ENCODE measurements at places on chromosomes 4 and X.

DNA sequence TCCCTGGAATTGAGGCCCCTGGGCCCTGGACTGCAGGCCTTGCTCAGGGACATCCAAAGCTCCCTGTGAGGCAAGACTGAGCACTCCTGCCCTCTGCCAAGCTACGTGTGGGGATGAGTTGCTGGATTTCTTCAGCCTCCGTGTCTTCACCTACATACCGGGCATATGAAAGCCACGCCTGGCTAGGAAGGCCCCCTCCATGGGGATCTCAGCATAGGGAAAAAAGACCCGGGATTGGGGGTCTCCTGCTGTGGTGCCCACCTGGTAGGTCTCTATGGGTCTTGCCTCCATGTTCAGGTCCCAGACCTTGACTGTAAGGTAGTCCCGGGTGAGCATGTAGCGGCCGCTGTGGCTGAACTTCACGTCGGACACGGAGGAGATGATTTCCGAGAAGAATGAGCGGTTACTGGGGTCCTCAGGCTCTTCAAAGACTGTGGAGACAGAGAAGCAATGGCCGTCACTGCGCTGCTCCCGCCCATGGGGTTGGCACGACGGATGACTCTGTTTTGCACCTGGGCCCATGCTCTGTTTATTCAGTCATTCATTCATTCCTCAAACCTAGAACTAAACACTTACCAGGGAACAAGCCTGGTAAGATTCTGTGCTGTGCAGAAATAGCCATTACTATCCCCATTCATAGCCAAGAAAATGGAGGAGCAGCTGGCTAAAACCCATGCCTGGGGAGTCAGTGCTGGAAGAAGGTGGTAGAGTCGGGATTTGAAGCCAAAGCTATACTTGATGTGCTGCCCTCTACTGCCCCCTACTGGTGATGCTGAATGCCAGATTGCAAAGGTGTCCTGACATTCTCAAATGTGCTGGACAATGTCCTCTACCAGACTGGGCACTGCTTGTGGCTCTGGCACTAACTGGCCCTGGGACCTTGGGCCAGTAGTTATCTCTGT, 63.9 kb downstream of the WFS1 start:
- H3K36me3 ChIP-seq = no peaks in the 10 kb centered on the region
- H3K27ac ChIP-seq = no peak overlapping the region
- no peaks in the 10 kb centered on the region for H3K4me1 ChIP-seq
- H3K4me3 ChIP-seq = no peak overlapping the region
- peaks cover 9% of the 10 kb centered on the region for H3K27me3 ChIP-seq

DNA sequence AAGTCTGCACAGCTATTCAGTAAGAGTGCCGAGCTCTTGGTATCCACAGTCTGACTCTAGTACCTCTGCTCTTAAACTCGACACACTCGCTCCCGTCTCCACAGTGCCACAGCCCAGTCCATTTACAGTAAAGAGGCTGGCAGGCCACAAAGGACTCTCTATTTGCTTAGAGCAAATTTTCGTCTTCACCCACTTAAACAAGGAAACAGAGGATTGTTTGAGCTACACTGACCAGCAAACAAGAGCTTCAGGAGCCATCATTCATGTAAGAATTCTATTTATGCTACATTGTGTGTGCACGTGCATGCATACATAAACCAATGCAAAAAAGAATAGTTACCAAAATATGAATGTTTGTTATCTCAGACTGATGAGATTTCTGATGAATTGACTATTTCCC, 290.2 kb downstream of the USP46 start:
- DNase-seq = no peak
- H3K27ac ChIP-seq = no peak overlapping the region
- no peaks in the 10 kb centered on the region for H3K27me3 ChIP-seq
- H3K4me3 ChIP-seq = no peak overlapping the region
- no peaks in the 10 kb centered on the region for H3K4me1 ChIP-seq
- H3K36me3 ChIP-seq = no peaks in the 10 kb centered on the region

DNA sequence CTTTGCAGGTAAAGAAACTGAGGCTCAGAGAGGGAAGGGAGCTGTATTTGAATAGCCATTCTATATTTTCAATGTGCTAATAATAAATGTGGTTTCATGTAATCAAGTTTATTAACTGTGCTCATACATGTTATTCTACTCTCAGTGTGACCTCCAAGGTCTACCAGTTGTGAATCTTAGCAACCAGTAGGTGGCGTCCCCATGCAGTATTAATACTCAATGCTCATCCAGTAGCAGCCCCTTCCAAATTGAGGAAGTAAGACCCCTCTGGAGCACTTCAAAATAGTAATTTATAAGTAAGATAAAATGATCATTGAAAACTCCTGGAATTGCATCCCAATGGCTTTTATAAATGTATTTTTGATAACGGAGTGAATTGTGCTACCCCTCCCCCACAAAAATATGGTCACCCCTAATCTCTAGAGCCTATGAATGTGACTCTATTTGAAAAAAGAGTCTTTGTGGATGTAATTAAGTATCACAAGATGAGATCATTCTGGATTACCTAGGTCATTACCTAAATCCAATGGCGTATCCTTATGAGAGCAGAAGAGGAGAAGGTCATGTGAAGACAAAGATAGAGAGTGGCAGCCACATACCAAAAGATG, 20.4 kb upstream of the SEPSECS start:
- no peaks in the 10 kb centered on the region for H3K4me1 ChIP-seq
- H3K36me3 ChIP-seq = no peaks in the 10 kb centered on the region
- no peaks in the 10 kb centered on the region for H3K27me3 ChIP-seq
- DNase-seq = no peak
- no peak overlapping the region for H3K27ac ChIP-seq

DNA sequence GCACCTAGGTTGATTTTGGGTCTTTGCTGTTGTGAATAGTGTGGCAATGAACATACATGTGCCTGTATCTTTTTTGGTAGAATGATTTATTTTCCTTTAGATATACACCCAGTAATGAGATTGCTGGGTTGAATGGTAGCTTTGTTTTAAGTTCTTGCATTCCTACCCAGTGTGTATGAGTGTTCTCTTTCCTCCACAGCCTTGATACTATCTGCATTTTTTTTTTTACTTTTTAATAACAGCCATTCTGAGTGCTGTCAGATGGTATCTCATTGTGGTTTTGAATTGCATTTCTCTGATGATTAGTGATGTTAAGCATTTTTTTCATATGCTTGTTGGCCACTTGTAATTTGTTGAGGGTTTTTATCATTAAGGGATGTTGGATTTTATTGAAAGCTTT, 351.8 kb upstream of the GNPDA2 start:
- no peak overlapping the region for H3K4me3 ChIP-seq
- H3K27ac ChIP-seq = no peak overlapping the region
- no peaks in the 10 kb centered on the region for H3K36me3 ChIP-seq
- no peak for DNase-seq

- no peak overlapping the region for H3K4me3 ChIP-seq
- no peak overlapping the region for H3K27ac ChIP-seq
- H3K36me3 ChIP-seq = no peaks in the 10 kb centered on the region
- no peaks in the 10 kb centered on the region for H3K4me1 ChIP-seq
Observed at GRCh38 chr4:42778349-42778748, 114.2 kb upstream of the GRXCR1 start.

- H3K27ac ChIP-seq = no peak overlapping the region
- DNase-seq = no peak
- H3K36me3 ChIP-seq = no peaks in the 10 kb centered on the region
Observed at GRCh38 chr4:121212806-121213205, 48.7 kb upstream of the TNIP3 start.

GRCh38 chr4:54946741-54947140, 178.7 kb downstream of the KDR start:
- no peaks in the 10 kb centered on the region for H3K27me3 ChIP-seq
- no peaks in the 10 kb centered on the region for H3K4me1 ChIP-seq
- no peak for DNase-seq
- no peak overlapping the region for H3K4me3 ChIP-seq

DNA sequence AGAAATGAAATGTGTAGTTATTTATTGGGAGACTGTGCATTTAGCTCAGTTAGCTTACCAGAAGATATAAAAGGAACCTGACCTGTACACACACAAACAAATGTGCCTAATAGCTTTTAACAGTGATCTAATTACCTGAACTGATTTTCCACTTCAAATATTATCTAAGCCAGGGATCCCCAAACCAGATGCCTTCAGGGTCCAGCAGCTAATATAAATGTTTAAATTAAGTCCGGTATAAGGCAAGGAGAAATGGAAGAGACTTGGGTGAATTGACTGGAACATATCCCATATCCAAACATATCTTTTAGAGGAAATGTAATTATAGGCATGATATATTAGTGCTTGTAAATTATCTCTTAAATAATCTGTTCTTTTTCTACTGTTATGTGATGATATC, 66.7 kb downstream of the CNKSR2 start:
- H3K27me3 ChIP-seq = no peaks in the 10 kb centered on the region
- H3K4me3 ChIP-seq = no peak overlapping the region
- no peaks in the 10 kb centered on the region for H3K4me1 ChIP-seq
- DNase-seq = no peak
- H3K36me3 ChIP-seq = no peaks in the 10 kb centered on the region

Measured in psoas muscle (tissue), 8 donors.